ENCODE measurements at places on chromosomes 12 and 14. TPM values are rescaled to one million over a fixed set of nuclear protein-coding genes. Genes with fewer than 3 reads are reported as not detected.

POTEG gene
- total RNA-seq = not detected

CINP gene
- total RNA-seq = 31.0 TPM

CLEC14A gene
- 91.3 TPM for total RNA-seq

NACA gene
- 1,240 TPM for total RNA-seq

KRT77 gene
- not detected for total RNA-seq

GRCh38 chr12:119204671-119205285 lies 26.0 kb downstream of the HSPB8 start:
- no peak overlapping the region for H3K27ac ChIP-seq
- no peaks in the 10 kb centered on the region for H3K36me3 ChIP-seq
- DNase-seq = peak; percentile 83
- H3K27me3 ChIP-seq = no peaks in the 10 kb centered on the region
- no peak overlapping the region for H3K4me3 ChIP-seq
- peaks cover 18% of the 10 kb centered on the region for H3K4me1 ChIP-seq

GRCh38 chr12:89975574-89975973 lies 266.9 kb upstream of the ATP2B1 start:
- H3K4me1 ChIP-seq = peaks cover 6% of the 10 kb centered on the region
- no peaks in the 10 kb centered on the region for H3K27me3 ChIP-seq
- no peak for DNase-seq

GRCh38 chr12:114826244-114826643 lies 142.3 kb upstream of the TBX3 start:
- H3K36me3 ChIP-seq = no peaks in the 10 kb centered on the region
- H3K4me3 ChIP-seq = no peak overlapping the region
- H3K4me1 ChIP-seq = peaks cover 4% of the 10 kb centered on the region
- DNase-seq = no peak

DNA sequence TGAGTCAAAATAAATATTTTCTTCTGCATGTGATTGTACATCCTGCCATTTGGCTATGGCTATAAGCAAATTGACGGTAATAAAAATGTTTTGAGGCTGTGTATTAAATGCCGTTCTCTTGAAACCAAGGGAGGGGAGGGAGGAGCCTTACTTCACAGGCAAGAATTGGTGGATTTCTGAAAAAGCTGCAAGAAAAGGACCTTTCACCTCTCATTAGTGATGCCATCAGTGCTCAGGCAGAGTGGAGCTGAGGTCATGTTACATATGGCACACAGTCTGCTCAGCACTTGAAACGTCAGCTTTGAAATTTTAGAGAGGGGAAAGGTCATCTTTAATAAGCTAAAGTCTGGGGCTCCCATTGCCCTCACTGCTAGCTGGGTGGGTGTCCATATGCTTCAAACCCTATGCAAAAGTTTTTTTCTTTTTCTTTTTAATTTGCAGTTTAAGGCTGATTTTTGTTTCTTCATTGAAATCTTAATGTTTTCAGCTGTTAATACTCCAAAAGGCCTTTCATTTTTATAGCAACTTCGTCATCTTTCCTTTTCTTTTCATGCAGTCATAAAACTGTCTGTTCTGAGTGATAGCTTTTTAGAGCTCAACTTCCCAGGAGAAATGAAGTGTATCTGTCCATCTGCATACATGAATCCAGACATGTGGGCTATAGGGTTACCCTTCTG lies 9.8 kb upstream of the SIX1 start:
- no peak for DNase-seq
- no peak overlapping the region for H3K4me3 ChIP-seq
- no peaks in the 10 kb centered on the region for H3K27me3 ChIP-seq

- H3K36me3 ChIP-seq = no peaks in the 10 kb centered on the region
- H3K27me3 ChIP-seq = no peaks in the 10 kb centered on the region
- peaks cover 16% of the 10 kb centered on the region for H3K4me1 ChIP-seq
Measured at GRCh38 chr12:20211981-20212421, 156.3 kb upstream of the PDE3A start.

DNA sequence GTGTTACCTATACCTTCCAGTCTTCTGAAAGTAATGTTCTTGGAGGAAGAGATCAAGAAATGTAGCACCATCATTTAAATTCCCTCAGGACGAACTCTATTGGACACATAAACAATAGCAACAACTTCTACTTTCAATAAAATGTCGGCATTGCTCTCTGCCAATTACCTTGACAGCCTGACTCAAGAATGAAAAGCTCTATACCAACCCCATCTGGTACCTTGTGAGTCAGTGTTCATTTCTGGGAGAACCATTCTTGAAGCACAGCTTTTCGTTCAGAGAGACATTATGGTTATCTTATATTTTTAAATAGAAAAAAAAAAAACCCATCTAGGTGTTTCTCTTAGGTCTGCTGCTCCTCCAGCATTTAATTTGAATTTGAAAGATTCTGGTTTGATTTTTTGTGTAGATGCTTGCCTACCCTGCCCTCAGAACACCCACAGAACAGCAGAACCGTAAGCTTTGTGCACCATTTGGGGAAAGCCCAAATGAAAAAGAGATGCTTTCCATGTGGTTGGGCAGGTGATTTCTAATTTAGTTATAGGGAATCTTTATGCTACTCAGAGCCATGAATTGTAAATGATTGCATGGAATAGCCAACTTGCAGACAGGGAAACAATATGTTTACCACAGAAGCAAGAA lies 156.0 kb downstream of the SAMD4A start:
- DNase-seq = peak; percentile 25
- H3K27me3 ChIP-seq = no peaks in the 10 kb centered on the region
- no peak overlapping the region for H3K4me3 ChIP-seq
- H3K27ac ChIP-seq = no peak overlapping the region
- peaks cover 29% of the 10 kb centered on the region for H3K4me1 ChIP-seq
- H3K36me3 ChIP-seq = no peaks in the 10 kb centered on the region
